ENCODE measurements at places on chromosomes 13 and 19.
A peak's percentile ranks its signal among the peaks of the same experiment; 100 is the strongest.

DNA sequence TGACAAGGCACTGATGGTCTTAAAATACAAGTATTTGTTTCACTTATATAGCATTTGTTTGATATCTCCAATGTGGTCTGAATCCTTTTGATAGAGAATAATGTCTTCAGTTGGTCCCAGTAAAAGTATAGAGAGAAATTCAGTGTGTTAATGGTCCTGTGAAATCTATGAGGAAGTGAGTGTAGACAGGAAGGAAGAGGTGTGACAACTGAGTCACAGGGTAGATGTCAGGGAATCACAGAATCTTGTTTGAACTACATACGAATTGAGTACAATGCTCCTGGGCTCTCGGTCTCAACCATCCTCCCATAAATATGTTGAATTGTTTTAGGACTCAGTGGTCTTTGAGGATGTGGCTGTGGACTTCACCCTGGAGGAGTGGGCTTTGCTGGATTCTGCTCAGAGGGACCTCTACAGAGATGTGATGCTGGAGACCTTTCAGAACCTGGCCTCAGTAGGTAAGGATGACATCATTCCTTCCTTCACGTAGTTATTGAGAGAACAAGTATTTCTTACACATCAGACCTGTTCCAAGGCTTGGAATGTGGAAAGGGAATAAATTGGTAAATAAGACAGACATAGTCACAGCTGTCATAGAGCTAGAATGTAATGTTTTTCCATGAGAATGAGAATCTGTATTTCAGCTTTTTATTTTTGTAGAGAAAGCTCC lies 9.1 kb downstream of the ZNF555 start:
- DNase-seq: no peak

DNA sequence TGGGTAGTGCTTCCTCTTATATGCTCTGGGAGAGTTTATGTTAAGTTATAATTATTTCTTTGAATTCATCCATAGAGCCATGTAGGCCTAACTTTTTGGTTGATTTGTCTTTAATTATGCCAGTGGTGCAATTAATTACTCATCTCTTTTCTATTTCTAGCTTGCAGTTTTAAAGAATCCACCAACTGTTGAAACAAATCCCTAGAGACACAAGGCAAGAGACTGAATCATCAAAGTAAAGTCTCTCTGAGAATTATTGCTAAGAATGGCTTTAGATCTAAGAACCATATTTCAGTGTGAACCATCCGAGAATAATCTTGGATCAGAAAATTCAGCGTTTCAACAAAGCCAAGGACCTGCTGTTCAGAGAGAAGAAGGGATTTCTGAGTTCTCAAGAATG lies 5.9 kb upstream of the ZNF551 start:
- DNase-seq: no peak

GRCh38 chr13:75055296-75055695 lies 426.7 kb downstream of the TBC1D4 start:
- DNase-seq: no peak

- no peak for DNase-seq
Observed at GRCh38 chr13:66803013-66803807, 426.9 kb downstream of the PCDH9 start.

- no peak for DNase-seq
Observed at GRCh38 chr13:44136696-44137268, 236.8 kb upstream of the SERP2 start.

DNA sequence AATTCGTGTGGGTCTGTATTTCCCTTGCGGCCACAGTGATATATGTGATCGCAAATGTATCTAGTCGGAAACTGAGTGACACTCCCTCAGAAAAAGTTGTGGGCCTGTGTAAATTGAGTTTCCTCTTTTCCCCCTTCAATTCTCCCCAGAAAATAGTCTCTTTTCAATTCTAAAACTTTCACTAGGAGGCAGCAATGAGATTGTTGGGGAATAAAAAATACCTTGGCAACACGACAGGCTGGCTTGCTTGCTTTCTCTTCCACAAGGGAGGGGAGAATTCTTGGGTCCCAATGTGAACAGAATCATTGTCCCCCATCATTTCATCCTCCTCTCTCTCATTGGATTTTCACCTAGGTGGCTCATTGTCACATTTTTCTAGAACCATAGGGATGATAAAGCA lies 3.7 kb upstream of the SOX21 start:
- DNase-seq: no peak

- no peak for DNase-seq
Observed at GRCh38 chr13:50993934-50994333, 84.3 kb downstream of the RNASEH2B start.

- DNase-seq: no peak
Observed at GRCh38 chr13:76398425-76398824, 487.8 kb downstream of the KCTD12 start.

GRCh38 chr13:48731001-48731658 lies 77.4 kb downstream of the CYSLTR2 start:
- no peak for DNase-seq

DNA sequence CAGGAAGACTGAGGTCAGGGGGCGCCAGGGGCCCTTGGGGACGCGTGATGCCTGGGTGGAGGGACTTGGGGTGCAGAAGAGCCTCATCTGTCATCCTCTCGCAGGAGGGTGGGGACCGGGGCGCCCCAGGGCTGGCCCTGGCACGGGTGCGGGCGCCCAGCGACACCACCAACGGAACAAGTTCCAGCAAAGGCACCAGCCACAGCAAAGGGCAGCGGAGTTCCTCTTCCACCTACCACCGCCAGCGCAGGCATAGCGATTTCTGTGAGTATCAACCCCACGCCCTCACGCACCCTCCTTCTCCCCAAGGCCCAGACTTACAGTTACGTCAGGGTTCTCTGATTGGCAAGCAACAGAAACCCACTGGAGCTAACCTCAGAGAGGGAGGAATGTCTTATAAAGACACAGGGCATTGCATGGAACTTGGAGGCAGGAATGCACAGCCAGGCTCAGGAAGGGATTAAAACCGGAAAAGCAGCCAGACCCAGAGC lies 29.4 kb downstream of the MARK4 start:
- DNase-seq: no peak

DNA sequence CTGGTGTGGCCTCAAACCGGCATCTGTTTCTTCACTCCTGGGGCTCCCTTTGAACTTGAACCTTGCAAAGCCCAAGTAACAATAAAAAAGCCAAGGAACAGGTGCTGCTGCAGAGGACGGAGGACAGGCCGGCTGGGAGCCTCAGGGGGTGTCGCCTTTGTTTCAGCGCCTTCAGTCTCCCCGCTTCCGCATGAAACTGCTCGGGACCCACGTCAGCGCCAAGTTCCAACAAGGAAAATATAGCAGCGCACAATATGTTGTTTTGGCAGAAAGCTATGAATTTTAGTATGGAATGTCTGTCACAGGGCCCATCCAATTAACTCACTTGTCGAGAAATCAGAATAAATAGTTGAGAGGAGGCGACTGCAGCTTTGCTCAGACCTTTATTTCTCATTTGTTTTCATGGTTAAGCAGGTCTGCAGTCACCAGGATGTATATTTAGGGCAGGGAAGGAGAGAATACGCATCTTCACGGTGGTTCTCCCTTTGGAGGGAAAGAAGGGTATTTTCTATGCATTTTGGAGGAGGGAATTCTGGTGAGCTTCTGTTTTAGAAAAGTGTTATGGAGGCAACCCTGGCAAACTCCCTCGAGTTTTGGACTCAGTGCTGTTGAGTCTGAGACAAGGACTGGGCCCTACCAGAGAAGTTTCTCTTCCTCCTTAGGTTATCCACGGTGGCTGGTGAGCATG lies 34.3 kb upstream of the MEDAG start:
- DNase-seq: no peak

DNA sequence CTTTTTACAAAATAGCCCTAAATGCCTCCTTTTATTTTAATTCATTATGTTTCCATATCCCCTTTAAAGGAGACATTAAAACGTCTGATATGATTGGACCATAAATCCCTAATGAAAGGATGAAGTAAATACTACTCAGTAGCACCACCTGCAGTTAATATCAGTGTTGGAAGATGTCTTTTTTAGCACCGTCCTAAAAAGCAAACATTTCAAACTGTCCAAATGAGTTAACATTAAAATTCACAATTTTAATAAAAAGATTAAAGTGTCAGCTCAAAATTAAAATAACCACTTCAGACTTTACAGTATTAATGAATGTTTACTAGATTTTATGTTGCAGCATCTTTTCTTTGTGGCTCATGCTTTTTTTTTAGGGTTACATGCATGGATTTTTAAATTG lies 12.3 kb downstream of the ZNF507 start:
- no peak for DNase-seq

GRCh38 chr13:46392967-46393366 lies 5.9 kb upstream of the RUBCNL start:
- no peak for DNase-seq

DNA sequence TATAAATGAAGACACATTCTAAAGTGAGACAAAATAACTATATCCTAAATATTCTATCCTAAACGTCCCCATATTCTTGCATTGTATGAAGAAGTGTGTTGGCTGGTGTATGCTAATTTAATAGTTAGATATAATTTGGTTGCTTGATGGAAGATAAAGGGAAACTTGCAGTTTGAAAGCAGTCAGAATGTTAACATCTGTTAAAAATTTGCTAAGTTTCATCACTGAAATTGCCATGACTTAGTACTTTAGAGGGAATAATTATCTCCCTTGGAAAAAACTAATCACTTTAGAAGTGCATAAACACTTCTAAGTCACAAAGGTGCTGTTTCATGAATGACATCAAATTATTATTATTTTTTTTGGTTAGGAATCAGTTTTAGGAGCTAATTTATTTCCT lies 61.6 kb downstream of the ITGBL1 start:
- DNase-seq: no peak

DNA sequence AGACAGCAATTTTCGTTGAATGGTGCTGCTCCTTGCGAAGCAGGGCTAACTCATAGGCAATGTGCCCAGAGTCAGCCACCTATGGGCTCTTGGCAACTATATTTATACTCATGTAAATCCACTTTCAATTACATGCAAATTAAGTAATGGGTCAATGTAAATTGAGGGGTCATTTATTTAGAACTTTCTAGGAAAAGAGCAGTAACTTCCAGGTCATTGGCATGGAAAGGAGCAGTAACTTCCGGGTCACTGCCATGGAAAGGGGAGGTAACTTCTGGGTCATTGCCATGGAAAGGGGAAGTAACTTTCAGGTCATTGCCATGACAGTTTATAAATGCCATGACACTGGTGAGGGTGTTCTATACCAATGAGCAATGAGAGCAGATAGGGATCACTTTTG lies 11.6 kb downstream of the KLK4 start:
- no peak for DNase-seq

DNA sequence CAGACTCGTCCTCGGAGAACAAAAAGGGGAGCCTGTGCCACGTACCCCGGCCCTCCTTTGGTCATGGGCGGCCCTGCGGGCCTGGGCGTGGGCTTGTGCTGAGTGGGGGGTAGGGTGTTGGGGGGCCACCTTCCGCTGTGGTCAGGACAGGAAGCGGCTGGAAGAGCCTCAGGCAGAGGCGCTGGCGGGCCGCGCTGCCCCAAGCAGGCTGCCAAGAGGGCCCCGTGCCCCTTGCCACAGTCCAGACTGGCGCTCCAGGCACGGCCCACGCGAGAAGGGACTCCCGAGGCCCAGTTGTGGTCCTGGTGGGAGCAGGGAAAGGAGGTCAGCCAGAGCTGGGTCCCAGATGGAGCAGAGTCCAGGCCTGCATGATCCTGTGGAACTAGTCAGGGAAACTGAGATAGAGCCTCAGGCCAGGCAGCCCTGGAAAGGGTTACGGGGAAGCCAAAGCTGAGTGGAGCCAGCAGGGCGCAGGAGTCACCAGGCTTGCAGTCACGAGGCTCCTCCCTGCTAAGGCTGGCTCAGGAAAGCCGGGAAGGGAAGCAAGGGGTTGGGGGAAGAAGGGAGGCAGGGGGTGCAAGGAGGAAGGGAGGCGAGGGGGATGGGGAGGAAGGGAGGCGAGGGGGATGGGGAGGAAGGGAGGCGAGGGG lies 135.0 kb downstream of the CRYL1 start:
- DNase-seq: no peak

- DNase-seq: no peak
Observed at GRCh38 chr13:57653229-57653989, 21.9 kb downstream of the PCDH17 start.

- DNase-seq: no peak
Observed at GRCh38 chr13:76385586-76385985, 500.6 kb downstream of the KCTD12 start.

- DNase-seq: no peak
Observed at GRCh38 chr19:23596872-23597271, 90.1 kb downstream of the ZNF675 start.

GRCh38 chr13:28532388-28533124 lies 37.6 kb upstream of the FLT1 start:
- DNase-seq: no peak

GRCh38 chr13:41552031-41552430 lies 94.7 kb downstream of the RGCC start:
- no peak for DNase-seq

DNA sequence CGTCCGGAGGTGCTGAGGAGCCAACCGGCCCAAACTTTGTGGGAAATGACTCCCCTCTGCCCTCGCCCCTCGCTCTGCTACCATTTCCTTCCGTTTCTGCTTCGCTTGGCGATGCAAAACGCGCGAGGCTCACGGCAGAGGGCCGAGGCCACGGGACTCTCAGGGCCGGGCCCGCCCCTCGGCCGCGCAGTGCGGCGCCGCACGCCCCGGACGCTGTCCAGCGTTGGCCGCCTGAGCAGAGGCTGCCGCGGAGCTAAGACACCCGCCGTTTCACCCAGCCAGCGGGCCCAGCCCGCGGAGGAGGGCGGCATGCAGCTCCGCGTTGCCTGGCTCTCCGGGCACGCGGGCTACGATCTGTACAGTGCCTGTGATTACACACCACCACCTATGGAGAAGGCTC lies 2.1 kb upstream of the ZNF578 start:
- DNase-seq: no peak

DNA sequence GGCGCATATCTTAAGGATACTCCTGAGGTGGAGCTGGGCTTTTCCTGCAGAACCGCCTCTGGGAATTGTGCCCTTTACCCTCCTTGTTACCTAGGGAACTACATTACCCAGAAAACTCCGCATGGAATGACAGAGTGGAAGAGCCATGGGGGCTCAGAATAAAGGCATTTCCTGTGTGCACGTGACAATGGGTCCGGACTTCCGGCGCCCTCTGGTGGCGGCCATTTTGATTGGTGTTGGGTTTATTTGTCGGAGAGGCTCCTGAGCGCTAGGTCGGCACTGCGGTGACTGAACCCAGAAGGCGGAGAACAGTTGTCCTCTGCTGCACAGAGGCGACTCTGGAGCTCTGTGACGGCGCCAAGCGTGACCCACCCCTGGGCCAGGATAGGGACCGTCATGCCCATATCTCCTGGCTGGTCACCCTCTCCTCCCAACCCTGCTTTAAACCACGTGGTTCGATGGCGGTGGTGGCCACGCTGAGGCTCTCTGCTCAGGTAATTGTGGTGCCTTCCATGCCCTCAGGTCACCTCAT lies at the start of gene ZNF587B:
ZNF587B (plus strand) TSS at position 229 of the 532 bp plus-strand sequence; CDS start at position 459, 230 bp downstream.
- DNase-seq: peak; percentile 53

- no peak for DNase-seq
Observed at GRCh38 chr13:64397701-64398100, 2832.4 kb downstream of the PCDH9 start.

DNA sequence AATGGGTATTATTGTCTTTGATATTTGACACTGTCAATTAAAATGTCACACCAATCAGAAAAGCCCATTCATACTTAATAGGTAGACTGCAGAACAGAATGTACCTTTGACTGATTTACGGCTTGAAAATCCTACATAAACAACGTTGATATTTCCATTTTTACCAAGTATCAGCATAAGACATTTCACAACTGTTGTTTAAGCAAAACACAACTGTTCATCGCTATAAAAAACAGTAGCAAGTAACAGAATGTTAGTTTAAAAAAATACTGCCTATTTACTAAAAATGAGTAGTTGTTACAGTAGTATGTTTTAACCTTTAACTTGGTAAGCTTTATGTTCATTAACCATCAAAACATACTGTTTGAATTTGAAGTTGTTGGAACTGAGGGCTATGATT lies 1096.6 kb downstream of the PCDH17 start:
- no peak for DNase-seq
